ENCODE measurements at places on chromosomes 6 and 20.

DNA sequence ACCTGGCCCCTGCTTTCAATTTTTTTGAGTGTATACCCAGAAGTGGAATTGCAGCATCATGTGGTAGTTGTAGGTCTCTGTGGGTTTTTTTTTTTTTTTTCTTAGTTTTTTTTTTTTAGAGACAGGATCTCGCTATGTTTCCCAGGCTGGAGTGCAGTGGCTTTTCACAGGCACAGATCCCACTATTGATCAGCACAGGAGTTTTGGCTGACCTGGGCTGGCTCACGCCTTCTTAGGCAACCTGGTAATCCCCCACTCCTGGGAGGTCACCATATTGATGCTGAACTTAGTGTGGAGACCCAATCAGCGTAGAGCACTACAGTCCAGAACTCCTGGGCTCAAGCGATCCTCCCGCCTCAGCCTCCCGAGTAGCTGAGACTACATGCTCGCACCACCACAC, 25.9 kb downstream of the MTO1 start:
- DNase-seq = no peak

DNA sequence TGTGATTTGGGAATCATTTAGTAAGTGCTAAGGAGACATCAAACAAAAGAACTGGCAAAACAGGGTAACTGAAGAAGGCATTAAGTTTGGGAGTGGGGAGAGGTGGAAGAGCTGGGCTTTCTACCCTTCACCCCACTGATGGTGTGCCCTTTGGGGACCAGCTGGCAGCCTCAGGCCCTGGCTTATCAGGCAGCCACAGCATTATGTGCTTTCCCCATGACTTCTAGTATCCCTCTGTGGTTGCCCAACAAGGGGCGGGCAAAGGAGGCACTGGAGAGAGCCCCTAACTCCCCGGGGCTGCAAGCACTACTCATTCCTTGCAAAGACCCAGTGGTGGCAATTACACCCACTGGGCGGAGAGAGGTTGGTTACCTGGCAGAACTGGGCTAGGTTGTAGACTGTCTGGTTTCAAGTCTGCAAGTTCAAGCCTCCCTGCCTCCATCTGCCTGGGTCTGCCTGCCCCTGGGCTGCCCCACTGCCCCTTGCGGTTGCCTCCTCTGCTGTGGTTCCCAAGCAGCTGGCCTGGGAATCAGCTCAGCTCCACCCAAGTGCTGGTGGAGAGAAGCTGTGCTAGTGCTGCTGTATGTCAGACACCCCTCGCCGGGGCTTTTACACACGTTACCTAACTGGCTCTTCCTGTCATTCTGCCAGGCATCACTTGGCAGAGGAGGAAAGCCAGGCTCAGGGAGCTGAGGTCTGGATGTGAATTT, 29.9 kb downstream of the KCNK5 start:
- DNase-seq = no peak

GRCh38 chr6:157368359-157369049, 12.5 kb upstream of the ZDHHC14 start:
- DNase-seq = no peak

DNA sequence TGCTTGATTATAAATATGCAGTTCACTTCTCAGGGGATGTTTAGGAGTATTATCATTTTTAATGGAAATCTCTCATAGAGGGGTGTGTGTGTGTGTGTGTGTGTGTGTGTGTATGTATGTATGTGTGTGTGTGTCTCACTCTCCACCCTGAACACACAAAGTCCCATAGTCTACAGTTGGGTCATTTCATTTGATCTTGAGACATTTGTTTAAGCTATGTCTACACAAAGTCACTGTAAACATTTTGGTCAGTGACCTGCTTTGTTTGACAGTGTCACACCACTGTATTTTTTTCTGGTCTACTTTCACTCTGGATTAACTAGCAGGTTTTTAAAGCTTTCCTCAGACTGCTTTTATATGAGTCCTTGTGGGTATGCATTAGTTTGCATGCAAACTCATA, 215.2 kb downstream of the GRIK2 start:
- no peak for DNase-seq

- DNase-seq = peak; percentile 73
Measured at GRCh38 chr6:86937219-86938079, at the start of gene HTR1E. Gene HTR1E (plus strand): TSS chr6:86937528. CDS start chr6:87015335, 77,807 bp downstream.

DNA sequence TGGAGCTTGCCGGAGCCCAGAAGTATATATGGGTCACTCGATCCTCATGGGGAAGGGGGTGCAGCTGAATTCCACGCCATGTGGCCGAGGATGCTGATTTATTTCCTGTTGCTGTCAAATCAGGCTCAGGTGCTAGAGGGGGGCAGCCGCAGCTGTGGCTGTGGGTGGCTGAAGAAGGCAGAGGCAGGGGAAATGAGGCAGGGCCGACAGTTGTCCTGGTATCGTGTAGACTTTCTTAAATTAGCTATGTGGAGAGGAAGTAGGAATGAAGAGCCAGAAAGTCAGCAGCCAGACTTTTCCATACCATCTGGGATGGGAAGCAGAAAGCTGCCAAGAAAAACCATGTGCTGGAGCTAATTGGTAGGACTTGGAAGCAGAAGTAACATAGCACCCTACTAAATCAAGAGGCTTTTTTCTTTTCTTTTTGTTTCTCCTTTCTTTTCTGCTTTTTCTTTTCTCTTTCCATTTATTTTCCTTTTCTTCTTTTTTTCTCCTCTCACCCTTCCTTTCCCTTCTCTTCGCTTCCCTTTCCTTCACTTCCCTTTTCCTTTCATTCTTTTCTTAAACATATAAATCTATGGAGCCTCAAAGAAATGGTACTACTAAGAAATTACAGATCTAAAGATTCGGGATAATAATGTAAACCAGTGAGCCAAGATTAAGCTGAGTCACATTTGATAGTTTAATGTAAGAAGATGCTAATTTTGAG, 90.6 kb upstream of the CD83 start:
- DNase-seq = no peak

DNA sequence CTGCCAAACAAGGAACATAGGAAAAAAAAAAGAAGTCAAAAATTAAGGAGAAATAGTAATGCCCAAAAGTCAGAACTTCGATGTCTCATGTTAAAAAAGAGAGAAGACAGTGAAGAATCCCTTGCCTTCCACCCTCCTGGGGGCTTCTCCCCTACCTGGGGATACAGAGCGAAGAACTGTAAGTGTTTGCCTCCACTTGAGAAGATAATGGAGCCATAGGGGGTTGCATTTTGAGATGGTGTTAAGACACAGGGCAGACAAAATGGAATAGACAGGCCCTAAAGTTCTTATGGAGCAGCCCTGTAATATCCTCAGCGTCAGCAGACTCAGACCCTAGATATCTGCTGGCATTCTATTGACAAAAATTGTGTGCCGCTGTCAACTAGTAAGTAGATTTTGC, 222.2 kb upstream of the MAP3K7 start:
- no peak for DNase-seq

- DNase-seq = no peak
Measured at GRCh38 chr6:125211352-125211751, 57.8 kb downstream of the TPD52L1 start.

- DNase-seq = no peak
Measured at GRCh38 chr6:71107911-71108420, 151.1 kb upstream of the B3GAT2 start.

- no peak for DNase-seq
Measured at GRCh38 chr6:125254321-125254720, 47.4 kb downstream of the HDDC2 start.

GRCh38 chr6:165726965-165727381, 63.9 kb upstream of the PDE10A start:
- no peak for DNase-seq

- peak; percentile 61 for DNase-seq
Measured at GRCh38 chr6:75210885-75211739, 5.3 kb upstream of the COL12A1 start.

DNA sequence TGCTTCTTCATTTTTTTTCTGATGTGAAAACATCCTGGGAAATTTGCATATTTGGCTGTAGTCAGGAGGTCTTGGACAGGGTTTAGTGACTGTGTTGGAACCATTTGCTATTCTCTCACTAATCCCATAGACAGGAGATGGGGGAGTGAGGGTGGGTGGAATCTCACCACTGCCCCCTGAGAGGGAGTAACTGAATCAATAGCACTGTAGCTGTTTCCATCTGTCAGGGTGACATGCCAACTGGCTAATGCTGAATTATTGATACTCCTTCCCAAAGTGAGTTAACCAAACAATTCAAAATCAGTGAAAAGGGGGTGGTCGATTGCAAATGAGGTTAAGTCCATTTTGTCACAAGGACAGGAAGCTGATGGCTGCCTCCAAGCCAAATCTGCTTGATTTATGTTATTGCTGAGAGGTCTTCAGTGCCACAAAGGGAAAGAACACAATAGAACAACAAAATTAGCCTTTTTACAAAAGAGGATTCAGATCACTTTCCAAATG, 55.1 kb upstream of the B3GAT2 start:
- no peak for DNase-seq

DNA sequence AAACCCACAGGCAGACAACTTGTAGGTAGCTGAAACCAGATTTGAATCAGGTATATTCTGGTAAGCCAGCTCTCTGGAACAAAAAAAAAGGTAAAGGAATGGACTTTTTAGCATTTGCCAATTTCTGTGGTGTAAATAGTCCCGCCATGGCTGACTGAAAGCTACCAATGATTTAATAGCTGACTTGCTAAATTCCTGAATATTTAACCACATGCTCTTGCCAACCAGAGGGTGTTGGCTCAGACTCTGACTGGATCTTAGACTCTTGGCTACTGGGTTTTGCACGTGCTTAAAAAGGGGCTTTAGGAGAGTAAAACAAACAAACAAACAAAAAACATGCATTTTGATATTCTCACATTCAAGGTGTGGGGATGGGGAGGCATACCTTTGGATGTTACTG, 600.0 kb upstream of the CDH4 start:
- DNase-seq = no peak

DNA sequence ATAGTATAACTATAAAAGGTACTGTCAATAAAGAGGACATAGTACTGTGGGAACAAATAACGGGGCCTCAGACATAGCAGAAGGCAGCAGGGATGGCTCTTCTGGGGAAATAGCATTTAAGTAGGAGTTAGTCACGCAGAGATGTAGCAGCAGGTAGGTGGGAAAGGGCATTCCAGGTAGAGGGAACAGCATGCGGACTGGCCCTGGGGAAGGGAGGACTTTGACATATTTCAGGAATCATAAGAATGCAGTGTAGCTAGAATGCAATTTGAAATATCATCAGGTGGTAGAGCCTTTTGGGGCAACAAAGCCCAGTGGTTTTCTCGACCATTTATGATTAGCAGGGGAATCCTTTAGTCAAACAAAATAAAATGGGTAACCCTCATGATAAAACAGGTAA, 191.1 kb downstream of the SLC24A3 start:
- DNase-seq = no peak

DNA sequence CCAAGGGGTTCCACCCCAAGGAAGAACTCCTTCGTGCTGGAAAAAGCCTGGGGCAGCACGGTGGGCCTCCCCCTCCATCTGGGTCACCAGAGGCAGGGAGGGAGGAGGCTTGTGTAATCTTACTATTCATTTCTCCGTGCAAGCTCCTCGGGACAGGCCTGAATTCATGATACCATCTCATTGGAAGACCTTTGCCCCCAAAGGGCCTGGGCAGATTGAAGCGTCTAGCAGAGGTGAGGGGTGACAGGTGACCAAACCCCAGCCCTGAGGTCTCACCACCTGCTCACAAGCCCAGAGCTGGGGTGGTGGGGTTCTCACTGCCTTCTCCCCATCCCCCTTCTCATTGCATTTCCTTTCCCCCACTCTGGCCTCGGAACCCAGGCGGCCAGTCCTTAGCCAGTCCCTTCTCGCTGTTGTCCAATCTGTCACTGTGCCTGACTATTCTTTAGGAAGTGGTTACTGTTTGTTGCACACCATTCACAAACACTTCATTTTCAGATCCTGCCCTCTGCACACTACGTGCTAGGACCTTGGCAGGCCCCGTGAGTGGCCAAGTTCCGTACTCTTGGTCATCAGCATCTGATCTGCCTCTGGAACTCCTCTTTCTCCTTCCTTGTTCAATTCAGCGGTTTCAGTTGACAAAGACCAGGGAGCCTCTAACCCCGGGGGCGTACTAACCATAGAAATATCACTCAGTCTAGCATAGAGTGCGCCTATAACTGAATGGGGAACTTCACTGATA, 137.1 kb downstream of the LY86 start:
- DNase-seq = no peak

- DNase-seq = no peak
Measured at GRCh38 chr20:4151342-4151741, 136.0 kb upstream of the RNF24 start.

- DNase-seq = no peak
Measured at GRCh38 chr6:16669227-16669626, 92.0 kb downstream of the ATXN1 start.

DNA sequence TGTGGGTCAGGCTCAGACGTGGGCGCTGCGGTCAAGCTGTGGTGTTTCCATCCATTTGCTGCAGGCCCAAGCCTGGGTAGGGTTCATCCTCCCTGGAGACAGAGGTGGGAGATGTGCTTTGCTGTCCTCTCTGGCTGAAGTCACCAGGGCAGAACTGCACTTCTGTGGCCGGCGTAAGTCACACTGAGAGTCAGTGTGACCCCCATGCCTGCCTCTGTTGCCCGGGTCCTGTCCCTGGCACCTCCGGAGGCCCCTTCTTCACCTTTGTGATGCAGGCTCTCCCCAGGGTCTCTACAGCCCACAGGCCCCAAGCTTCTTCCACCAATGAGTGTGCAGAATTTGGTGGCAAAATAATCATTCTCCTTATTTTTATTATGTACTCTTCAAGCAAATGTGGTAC, 53.8 kb upstream of the DACT2 start:
- DNase-seq = no peak

- DNase-seq = no peak
Measured at GRCh38 chr6:2578767-2579166, 172.0 kb downstream of the MYLK4 start.

All from neuronal stem cell (in vitro differentiated cells).